ENCODE measurements at places on chromosomes 5 and 9. TPM values are rescaled to one million over a fixed set of nuclear protein-coding genes. Genes with fewer than 3 reads are reported as not detected.

DNA sequence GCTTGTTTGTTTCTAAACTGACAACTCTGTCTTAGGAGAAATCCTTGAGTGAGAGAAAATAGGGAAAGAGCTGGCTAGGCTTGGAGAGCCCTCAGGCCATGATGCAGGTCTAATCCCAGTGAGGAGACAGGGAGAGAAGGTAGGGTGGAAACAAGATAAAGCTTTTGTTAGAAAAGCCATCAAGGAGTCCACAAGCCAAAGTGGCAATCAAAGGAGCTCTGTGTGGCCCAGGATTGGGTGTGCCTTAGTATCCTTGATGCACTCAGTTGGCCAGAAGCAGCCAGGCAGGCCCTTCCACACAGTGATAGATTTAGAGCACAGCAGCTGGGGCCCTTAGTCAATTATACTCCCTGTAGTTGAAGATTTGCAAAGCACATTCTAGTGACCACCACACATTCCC is 73.9 kb downstream of the ALDH7A1 start:
- peaks cover 5% of the 10 kb centered on the region for H3K27me3 ChIP-seq
- no peaks in the 10 kb centered on the region for H3K4me1 ChIP-seq

- no peaks in the 10 kb centered on the region for H3K27me3 ChIP-seq
- H3K4me3 ChIP-seq, result no peak overlapping the region
- no peaks in the 10 kb centered on the region for H3K4me1 ChIP-seq
- DNase-seq, result no peak
- no peaks in the 10 kb centered on the region for H3K36me3 ChIP-seq
These were observed 268.2 kb upstream of the TAS2R1 start for GRCh38 chr5:9898319-9898718.

DNA sequence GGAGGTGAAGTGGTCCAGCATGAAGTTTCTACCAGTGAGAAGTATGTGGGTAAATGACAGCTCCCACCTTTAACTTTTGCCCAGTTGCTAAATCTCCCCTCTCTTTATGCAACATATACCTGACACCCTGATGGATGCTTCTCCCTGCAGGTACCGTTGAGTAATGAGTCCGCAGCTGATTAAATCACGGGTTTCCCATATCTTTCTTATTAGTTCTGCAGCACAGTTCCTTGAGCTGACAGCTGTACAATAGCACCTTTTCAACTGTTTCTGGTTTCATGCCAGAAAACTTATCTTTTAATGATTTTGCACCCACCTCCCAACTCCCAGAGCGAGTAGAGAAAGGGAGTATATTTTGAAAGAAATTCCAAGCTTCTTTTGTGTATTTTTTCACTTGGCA is 161.0 kb upstream of the TUT7 start:
- H3K27me3 ChIP-seq, result peaks cover 4% of the 10 kb centered on the region
- H3K36me3 ChIP-seq, result no peaks in the 10 kb centered on the region
- no peaks in the 10 kb centered on the region for H3K4me1 ChIP-seq
- no peak overlapping the region for H3K4me3 ChIP-seq

SHOC1 gene
- not detected for total RNA-seq

GRCh38 chr9:95003689-95004410 is 277.4 kb downstream of the AOPEP start:
- H3K4me3 ChIP-seq, result peak overlapping the region; percentile 82
- H3K4me1 ChIP-seq, result peaks cover 34% of the 10 kb centered on the region
- H3K27me3 ChIP-seq, result peaks cover 33% of the 10 kb centered on the region
- peak overlapping the region; percentile 58 for H3K27ac ChIP-seq

- H3K4me1 ChIP-seq, result no peaks in the 10 kb centered on the region
- DNase-seq, result no peak
- no peaks in the 10 kb centered on the region for H3K36me3 ChIP-seq
- H3K27me3 ChIP-seq, result no peaks in the 10 kb centered on the region
- H3K27ac ChIP-seq, result no peak overlapping the region
These were observed 315.6 kb upstream of the KLF4 start for GRCh38 chr9:107805201-107805600.

DNA sequence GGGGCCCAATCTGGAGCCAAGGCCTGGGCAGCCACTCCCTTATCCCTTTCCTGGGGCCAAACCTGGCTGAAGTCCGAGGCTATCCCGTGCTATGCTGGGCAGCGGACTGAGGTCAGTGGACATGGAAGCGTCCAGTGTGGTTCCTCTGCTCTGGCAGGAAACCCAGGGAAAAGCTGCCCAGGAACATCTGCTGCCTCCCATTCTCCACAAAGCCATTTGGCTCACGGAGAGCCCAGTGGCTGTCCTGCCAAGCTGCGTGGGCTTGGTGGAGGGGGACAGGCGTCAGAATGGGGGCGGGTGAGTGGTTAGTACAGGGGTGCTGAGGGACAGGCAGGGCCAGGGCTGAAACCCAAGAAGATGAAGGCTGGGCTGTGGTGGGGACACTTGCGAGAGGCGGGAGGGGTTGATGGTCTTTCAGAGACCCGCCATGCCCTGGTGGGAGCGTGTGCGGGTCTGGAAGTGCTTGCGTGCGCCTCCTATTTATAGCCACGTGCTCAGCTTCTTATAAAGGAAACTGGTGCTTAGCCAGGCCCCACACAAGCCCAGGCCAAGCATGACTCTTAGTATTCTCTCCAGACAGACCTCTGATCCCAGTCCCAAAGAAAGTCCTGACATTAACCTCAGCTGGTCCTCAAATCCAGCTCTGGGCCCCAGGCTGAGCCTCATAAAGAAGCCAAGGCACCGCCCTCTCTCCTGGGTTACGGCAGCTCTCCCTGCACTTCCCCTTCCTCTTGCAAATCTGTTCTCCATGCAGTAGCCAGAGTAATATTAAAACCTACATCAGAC is 9.4 kb upstream of the SLC6A7 start:
- peaks cover 1% of the 10 kb centered on the region for H3K27me3 ChIP-seq
- no peaks in the 10 kb centered on the region for H3K36me3 ChIP-seq
- no peaks in the 10 kb centered on the region for H3K4me1 ChIP-seq
- no peak overlapping the region for H3K4me3 ChIP-seq
- no peak for DNase-seq

DNA sequence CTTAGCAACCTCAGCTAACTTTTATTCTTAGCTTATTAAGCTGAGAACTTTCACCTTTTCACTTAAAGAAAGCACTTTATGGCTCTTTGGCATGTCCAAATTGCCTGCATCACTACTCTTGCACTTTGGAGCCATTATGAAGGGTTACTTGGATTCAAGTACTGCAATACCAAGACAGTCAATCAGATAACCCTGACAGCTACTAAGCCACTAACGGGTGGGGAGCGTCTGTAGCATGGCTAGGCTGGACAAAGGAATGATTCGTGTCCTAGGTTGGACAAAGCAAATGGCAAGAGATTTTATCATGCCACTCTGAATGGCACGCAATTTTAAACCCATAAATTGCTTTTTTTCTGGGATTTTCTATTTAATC is 39.6 kb downstream of the TRPM6 start:
- H3K36me3 ChIP-seq, result no peaks in the 10 kb centered on the region
- no peak overlapping the region for H3K27ac ChIP-seq
- H3K4me1 ChIP-seq, result no peaks in the 10 kb centered on the region

MAMDC2 gene
- not detected for total RNA-seq

ZNF618 gene
- total RNA-seq, result 0.25 TPM

RPL37 gene
- total RNA-seq, result 1,583 TPM

Measured in activated T-helper 2 cell treated with anti-CD3 and anti-CD28 coated beads, Interferon-gamma antibody, Interleukin-2, Interleukin-4, amounts not matched to agents 10 μg/mL and 5 μg/mL and 100 μg/mL, durations not matched to agents 14 hours and 24 hours and 36 hours (primary cell).